Skeletal muscle tissue (tissue), 5 donors: ENCODE measurements at places on chromosomes 4 and X. TPM values are rescaled to one million over a fixed set of nuclear protein-coding genes. Genes with fewer than 3 reads are reported as not detected.

Gene NUP62CL
- total RNA-seq: 1.6 TPM

Gene HTRA3
- 20.9 TPM for total RNA-seq

Gene ZDHHC9
- 17.7 TPM for total RNA-seq

Gene CT47B1
- total RNA-seq: not detected

Gene GPRASP2
- total RNA-seq: 28.2 TPM

Gene NPNT
- total RNA-seq: 74.1 TPM

Gene CCDC110
- total RNA-seq: 0.52 TPM

Gene DDX3X
- 124 TPM for total RNA-seq

Gene CEP44
- total RNA-seq: 17.7 TPM

Gene FAAH2
- total RNA-seq: not detected

Gene TAF7L
- total RNA-seq: not detected

Gene XK
- 8.9 TPM for total RNA-seq

Gene OTC
- not detected for total RNA-seq

Gene IGSF1
- total RNA-seq: 59.5 TPM

Gene SLC25A43
- 6.3 TPM for total RNA-seq

Gene SERTM2
- total RNA-seq: 0.52 TPM

Gene MAGEC1
- total RNA-seq: not detected

Gene SPIN4
- total RNA-seq: 8.9 TPM

Gene RASSF6
- not detected for total RNA-seq

Gene NCAPG
- total RNA-seq: 8.4 TPM

Gene CFP
- 3.7 TPM for total RNA-seq

Gene NDP
- total RNA-seq: 2.1 TPM

Gene GPR143
- total RNA-seq: 0.52 TPM

Gene BMP3
- total RNA-seq: 1.6 TPM

Gene CXCL11
- total RNA-seq: 0.52 TPM

Gene FGFR3
- 0.52 TPM for total RNA-seq

Gene ZC4H2
- total RNA-seq: 4.2 TPM

Gene DCLK2
- 7.3 TPM for total RNA-seq

Gene MAGEA2
- not detected for total RNA-seq

Gene BCAP31
- total RNA-seq: 83.0 TPM

Gene LIMCH1
- total RNA-seq: 87.2 TPM
